Natural killer cell treated with Interleukin-12 subunit alpha and Interleukin-12 subunit beta and Interleukin-15 and Interleukin-18, amount 100 ng/mL, for 72 hours (primary cell): ENCODE measurements at places on chromosomes 4 and X. TPM values are rescaled to one million over a fixed set of nuclear protein-coding genes. Genes with fewer than 3 reads are reported as not detected.

DNA sequence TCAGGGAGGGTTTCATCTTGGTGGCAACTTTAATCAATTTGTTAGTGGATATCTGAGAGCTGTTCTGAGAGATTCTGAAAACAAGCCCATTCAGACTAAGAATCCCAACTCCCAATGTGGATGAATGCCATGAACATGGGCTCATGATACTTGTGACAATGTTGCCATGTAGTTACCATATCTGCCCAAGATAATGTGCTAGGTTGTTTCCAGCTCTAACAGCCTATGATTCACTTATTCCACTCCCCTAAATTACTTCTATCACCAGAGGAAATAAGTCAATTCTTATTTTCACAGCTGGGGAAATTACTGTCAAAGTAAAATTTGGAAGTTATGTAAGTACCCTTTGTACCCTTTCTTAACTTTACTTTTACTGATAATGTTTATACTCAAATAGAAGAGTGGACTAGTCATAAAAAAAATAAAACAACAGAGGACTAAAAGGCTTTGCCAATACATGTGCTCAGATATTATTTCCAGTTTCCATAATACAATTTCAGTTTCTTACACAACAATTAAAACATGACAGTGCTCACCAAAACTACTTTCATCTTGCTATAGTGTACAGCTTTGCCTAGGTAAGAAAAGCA lies 1101.7 kb upstream of the INTU start:
- no peak for DNase-seq

- DNase-seq: no peak
Measured at GRCh38 chr4:180636696-180637404, 1606.4 kb upstream of the TENM3 start.

DNA sequence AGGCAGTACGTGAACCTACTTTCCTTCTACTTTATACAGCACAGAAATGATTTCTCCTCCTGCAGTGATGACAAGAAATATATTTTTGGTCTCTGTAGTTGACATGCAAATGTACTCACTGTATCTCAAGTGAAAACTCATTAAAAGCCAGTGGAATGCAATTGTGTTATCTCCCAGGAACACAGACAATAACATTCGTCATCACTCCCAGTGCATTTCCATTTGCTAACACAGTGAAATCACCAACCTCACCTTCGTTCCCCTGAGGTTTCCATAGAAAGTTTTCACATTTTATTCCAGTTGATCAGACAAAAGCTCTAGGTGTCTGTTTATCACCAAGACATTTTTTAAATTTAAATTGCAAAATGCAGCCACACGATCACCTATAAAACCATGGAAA lies 2.5 kb upstream of the SPANXD start:
- no peak for DNase-seq

DNA sequence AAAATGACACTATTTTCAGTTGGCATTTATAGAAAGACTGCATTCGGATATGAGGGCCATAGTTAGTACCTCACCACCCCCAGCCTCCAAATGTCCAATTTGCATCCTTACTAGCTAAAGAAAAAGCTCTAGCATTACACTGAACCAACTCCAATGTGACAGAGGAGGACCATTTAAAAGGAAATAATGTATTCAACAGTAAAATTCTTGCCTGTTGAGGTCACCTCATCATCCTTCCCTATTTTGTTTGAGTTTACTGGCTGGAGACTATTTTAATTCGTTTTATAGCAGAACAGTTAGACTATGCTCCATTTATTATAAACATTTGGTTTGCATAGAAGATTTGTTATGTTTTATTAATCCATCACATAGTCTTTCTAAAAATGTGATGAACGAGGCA lies 88.2 kb upstream of the PPARGC1A start:
- no peak for DNase-seq

- no peak for DNase-seq
Measured at GRCh38 chr4:169975838-169976796, 50.1 kb downstream of the MFAP3L start.

- no peak for DNase-seq
Measured at GRCh38 chr4:56690393-56690792, 9.3 kb upstream of the HOPX start.

- no peak for DNase-seq
Measured at GRCh38 chr4:111362941-111363361, 740.1 kb upstream of the PITX2 start.

- DNase-seq: no peak
Measured at GRCh38 chr4:4721636-4722035, 137.8 kb upstream of the MSX1 start.

DNA sequence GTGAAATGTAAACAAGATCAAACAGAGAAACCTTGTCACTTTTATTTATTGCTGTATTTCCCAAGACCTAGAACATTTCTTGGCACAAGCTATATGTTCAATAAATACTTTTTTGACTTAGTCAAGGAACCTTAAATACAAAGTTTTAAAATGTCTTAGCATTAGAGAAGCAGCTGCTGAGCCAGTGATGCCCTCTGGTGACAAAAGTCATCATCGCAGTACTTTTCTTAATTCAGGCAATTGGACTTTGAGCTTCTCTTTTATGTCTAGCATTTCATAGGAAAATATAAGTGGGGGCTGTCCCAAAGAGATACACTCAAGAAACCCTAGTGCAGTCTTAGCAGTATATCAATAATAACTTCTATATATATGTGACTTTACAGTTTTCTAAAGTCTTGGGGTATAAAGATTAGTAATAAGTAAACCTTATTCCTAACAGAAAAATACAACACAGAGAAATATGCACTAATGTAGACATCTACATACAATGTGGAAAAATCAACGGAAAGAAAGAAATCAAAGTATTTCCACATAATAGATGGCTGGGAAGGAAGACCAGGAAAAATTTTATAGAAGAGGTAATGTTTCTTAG lies 118.4 kb downstream of the DTHD1 start:
- no peak for DNase-seq

DNA sequence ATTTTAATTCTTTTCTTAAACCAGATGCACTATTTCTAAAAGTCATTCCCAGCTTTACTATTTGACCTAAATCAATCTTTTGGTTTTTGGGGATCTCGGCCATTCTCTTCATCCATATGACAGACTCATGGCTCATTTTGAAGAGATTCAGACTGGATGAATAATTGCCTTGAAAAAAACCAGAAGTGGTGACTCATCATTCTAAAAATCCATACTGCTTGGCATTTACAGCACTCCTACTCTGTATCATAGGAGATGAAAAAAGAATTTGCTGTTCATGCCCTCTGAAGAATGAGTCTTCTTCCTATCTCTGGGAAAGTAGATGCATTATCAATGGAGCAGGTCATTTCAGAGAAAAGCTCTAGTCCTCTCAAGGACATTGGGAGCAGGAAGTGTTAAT lies 220.5 kb upstream of the RPS6KA3 start:
- no peak for DNase-seq

DNA sequence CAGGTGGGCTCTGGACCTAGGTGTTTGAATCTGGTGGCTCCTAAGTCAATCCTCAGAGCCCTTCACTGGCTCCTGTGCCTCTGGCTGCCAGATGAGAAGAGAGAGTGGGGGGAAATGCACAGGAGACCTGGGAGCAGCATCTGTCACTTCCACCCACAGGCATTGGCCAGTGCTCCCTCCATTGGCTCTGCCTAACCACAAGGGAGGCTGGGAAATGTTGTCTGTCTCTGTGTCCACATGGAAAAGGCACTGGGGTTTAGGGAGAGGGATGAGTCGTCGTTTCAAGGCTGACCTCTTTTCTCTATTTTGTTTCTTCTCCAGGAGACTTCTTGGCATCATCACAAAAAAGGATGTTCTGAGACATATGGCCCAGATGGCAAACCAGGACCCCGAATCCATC lies 76.4 kb downstream of the CLCN4 start:
- DNase-seq: no peak

- DNase-seq: no peak
Measured at GRCh38 chr4:24321131-24321530, 263.2 kb downstream of the DHX15 start.

GRCh38 chr4:67700116-67700737 lies 728 bp downstream of the UBA6 start:
- DNase-seq: no peak

DNA sequence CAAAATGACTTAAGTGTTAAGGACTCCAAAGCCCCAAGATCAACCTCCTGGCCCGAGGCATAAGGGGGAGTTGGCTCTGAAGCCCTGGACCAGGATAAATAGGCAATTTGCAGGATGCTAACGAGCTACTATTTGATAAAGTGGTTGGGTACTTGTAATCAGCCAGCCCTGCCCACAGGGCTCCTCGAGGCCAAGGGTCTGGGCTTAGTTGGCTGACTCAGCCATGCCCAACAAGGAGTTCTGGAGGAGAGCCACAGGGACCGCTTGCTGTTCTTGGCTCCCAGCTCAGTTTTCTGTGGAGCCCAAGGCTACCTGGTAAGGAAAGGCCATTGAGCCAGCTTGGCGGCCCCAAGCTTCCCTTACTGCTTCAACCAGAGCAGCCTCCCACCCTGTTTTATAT lies 7.8 kb downstream of the HMGB3 start:
- DNase-seq: no peak

GRCh38 chr4:120672558-120673147 lies 249.9 kb downstream of the PRDM5 start:
- DNase-seq: no peak

DNA sequence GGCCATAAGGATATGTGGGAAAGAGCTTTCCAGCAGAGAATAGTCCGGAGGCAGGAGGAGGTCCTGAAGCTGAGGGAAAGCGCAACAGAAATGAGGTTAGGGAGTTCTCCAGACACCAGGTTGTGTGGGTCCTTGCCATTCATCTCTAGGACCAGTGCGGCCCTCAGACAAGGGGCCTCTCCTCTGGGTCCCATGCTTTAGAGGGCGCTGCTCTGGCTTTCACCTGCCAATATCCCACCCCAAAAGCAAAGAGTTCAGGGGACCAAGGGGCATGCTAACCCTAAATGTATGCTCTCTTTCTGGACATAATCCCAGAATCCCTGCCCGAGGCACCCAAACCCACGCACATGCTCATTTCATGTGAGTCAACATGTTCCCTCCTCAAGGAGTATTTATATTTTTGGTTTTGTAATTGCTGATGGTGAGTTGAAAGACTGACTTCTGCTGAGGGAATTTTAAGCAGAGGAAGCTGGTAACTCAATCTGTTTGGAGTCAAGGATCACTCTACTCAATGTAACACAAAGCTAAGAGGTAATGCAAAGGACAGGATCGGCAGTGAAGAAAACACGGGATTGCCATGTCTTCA lies 14.8 kb downstream of the RPL34 start:
- no peak for DNase-seq

- DNase-seq: no peak
Measured at GRCh38 chr4:80532674-80533333, 197.3 kb downstream of the CFAP299 start.

GRCh38 chr4:123349421-123350190 lies 47.0 kb upstream of the SPRY1 start:
- no peak for DNase-seq

GRCh38 chr4:26075583-26075982 lies 161.6 kb downstream of the SMIM20 start:
- DNase-seq: no peak

- DNase-seq: no peak
Measured at GRCh38 chrX:103585411-103586313, at the start of gene TCEAL4. Gene TCEAL4 (plus strand): TSS chrX:103585515. CDS start chrX:103586676, 1,161 bp downstream.

DNA sequence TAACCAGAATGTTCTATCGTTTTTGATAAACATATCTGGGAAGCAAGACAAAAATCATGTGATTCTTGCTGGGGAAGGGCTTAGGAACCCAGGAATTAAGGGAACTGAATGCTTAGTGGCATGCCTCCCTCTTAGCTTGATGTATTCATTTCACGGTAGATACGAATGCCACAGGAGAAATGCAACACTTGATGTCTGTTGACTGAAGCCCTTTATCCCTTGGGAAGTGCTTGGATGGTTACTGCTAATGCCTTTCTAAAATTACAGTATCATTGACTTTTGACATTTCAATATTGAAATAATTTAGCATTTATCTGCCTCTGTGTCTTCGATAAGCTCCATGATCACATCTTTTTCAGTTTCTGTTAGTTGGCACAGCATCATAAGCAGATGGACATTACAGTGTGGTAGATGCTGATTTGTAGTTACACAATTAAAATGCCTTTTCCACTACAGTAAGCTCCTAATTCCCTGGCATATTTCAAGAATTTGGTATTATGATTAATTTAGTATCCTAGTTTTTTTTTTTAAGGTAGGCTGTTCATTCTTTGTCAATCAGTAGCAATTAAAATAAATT lies 226.7 kb downstream of the ARHGAP10 start:
- no peak for DNase-seq

DNA sequence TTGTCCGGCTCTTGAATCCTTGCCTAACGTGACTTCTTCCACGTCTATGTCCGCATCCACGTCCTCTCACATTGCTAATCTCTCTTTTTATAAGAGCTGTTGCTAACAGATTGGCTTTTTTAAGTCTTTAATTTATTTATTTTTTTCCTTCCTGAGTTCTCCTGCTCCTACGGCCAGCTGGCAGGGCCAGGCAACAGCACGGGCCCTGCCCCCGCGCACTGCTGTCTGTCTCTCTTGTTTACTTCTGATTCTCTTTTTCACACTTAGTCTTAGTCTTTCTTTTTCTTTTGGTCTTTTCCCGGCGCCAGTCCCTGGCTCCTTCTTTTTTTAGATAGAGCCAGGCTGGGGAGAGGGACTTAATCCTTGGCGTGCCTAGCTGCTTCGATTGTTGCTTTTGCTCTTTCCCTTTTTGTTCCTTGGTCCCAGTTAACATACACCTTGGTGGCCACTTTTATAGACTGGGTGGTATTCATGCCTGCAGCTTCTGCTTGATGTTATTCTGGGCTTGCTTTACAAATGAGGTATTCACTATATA lies 53.2 kb upstream of the RBMX start:
- no peak for DNase-seq

DNA sequence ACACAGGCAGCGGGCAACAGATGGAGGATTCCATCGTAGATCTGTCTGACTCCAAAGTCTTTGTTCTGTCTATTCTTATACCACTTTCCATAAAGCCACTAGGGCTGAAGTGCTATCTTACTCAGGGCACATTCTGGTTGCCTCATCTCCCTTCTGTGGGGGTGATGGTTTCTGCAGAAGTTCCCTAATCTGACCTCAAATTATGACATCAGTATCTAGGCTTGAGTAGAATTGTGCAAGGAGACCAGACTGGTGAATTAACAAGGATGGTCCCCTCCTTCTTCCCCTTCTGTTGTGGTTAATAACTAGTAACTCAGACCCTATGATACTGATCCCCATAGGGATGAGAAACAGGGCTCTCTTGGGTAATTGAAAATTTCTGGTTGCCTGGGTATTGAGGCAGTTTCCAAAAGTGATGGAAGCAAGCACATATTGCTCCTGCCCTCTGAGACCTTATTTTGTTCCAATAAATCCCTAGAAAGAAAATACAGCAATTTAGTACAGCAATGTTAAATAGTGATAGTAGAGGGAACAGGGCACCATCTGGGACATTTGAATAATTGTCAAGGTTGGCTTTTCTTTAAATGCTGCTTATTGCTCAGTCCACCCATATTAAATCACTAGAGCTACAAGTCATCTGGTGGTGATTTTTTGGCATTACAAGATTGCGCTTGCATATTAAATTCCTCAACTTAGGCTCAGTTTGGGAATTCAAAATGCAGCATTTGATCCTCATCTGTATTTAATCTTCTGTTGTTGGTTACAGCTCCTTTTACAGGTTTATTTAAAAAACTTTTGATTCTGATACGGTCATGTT lies 57.3 kb upstream of the AP1S2 start:
- DNase-seq: no peak

Gene RHOXF2B
- not detected for total RNA-seq

Gene MTMR8
- 6.8 TPM for total RNA-seq

Gene ENAM
- not detected for total RNA-seq

Gene CXorf51B
- not detected for total RNA-seq

Gene GAGE12H
- not detected for total RNA-seq

Gene DDX60
- total RNA-seq: 15.2 TPM

Gene ZNF630
- total RNA-seq: 2.3 TPM

Gene NSUN7
- 0.12 TPM for total RNA-seq

Gene SPANXC
- not detected for total RNA-seq

Gene TMEM129
- total RNA-seq: 19.6 TPM

Gene CCSER1
- total RNA-seq: 0.17 TPM
